Upper lobe of left lung (tissue), 6 donors: ENCODE measurements at places on chromosomes 5 and 9. TPM values are rescaled to one million over a fixed set of nuclear protein-coding genes. Genes with fewer than 3 reads are reported as not detected.

The GABRA6 gene
- total RNA-seq: not detected

The USP20 gene
- 17.3 TPM for total RNA-seq

The SLCO4C1 gene
- 23.0 TPM for total RNA-seq

The DEPDC1B gene
- 0.91 TPM for total RNA-seq

The PDCD1LG2 gene
- total RNA-seq: 10.6 TPM

The SPOUT1 gene
- 57.1 TPM for total RNA-seq

The PCDHA10 gene
- total RNA-seq: 2.1 TPM

- no peak overlapping the region for H3K27ac ChIP-seq
- no peaks in the 10 kb centered on the region for H3K36me3 ChIP-seq
- no peaks in the 10 kb centered on the region for H3K27me3 ChIP-seq
- H3K4me1 ChIP-seq: no peaks in the 10 kb centered on the region
- no peak overlapping the region for H3K4me3 ChIP-seq
These were observed 218.6 kb downstream of the MAN2A1 start for GRCh38 chr5:109908366-109908765.

DNA sequence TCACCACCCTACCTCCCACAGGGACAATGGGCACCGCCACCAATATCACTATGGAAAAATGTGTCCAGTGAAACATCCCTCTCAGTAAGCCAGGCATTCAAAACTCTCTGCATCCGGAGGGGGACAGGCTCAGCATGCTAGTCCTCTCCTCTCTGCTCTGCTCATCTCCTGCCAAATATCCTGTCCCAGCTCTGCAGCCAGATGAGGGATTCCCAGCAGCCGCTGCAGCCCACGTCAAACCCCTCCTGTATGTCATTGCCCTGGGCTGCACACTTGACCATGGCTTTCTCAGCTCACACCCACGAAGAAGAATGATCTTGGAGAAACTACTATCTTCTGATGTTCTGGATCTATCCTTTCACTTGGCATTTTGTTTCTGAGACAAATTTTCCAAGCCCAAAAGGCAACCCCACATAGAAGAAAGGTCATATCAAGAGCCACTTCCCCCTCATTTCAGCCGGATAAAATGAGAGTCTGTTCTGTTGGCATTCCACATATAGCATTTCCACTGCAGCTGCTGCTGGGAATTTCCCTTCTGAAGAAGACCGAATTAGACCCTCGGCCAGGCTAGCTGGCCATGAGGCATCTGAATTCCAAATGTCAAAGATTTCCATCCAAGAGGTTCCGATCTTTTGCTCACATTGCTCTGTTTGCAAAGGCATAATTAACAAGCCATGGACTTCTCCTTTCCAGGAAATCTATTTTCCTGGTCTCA is 338.0 kb downstream of the ACTL7B start:
- DNase-seq: no peak
- H3K4me1 ChIP-seq: no peaks in the 10 kb centered on the region
- H3K4me3 ChIP-seq: no peak overlapping the region
- H3K36me3 ChIP-seq: no peaks in the 10 kb centered on the region
- H3K27me3 ChIP-seq: no peaks in the 10 kb centered on the region

DNA sequence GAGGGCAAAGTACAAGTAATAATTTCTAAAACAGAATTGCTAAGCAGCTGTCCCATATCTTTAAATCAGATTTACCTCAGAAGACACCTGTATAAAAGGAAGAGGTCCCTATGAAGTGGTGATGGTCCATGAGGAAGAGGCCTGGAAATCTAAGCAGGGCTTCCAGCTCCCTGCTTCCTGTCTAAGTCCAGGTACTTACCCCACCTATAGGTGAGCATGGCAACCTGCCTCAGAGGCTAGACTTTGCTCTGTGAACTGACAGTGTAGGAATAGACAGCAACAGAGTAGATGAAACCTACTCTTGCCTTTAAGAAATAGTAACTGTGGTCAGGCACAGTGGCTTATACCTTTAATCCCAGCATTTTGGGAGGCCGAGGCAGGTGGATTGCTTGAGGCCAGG is 55.8 kb upstream of the ARRDC3 start:
- no peak for DNase-seq
- H3K36me3 ChIP-seq: no peaks in the 10 kb centered on the region
- H3K4me1 ChIP-seq: no peaks in the 10 kb centered on the region
- no peaks in the 10 kb centered on the region for H3K27me3 ChIP-seq

GRCh38 chr9:123629531-123629930 is 273.5 kb downstream of the CRB2 start:
- no peaks in the 10 kb centered on the region for H3K27me3 ChIP-seq
- peaks cover 15% of the 10 kb centered on the region for H3K36me3 ChIP-seq
- H3K27ac ChIP-seq: no peak overlapping the region
- DNase-seq: no peak

DNA sequence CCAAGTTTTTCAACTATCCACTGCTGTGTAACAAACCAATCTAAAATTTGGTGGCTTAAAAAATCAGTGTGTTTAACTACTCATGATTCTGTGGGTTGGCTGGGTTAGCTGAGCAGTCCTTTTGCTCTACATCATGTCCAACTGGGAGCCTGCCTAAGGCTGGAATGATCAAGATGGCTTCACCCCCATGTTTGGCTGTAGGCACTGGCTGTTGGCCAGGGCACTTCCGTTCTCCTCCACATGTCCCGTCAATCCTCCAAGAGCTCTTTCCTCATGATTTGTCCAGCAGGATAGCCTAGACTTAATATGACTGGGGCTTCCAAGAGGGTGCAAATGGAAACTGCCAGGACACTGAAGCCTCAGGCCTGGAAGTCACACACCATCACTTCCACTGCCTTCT is 17.0 kb upstream of the TSSK1B start:
- H3K27me3 ChIP-seq: no peaks in the 10 kb centered on the region
- H3K4me3 ChIP-seq: no peak overlapping the region
- no peak overlapping the region for H3K27ac ChIP-seq
- no peaks in the 10 kb centered on the region for H3K4me1 ChIP-seq
- H3K36me3 ChIP-seq: no peaks in the 10 kb centered on the region
- no peak for DNase-seq

GRCh38 chr5:91162534-91163381 is 220.4 kb downstream of the ARRDC3 start:
- no peak for DNase-seq
- peaks cover 14% of the 10 kb centered on the region for H3K4me1 ChIP-seq
- H3K36me3 ChIP-seq: no peaks in the 10 kb centered on the region
- H3K27me3 ChIP-seq: no peaks in the 10 kb centered on the region

GRCh38 chr9:131011274-131012022 is 2.5 kb downstream of the LAMC3 start:
- H3K36me3 ChIP-seq: no peaks in the 10 kb centered on the region
- H3K27ac ChIP-seq: no peak overlapping the region
- H3K4me3 ChIP-seq: no peak overlapping the region
- DNase-seq: no peak

DNA sequence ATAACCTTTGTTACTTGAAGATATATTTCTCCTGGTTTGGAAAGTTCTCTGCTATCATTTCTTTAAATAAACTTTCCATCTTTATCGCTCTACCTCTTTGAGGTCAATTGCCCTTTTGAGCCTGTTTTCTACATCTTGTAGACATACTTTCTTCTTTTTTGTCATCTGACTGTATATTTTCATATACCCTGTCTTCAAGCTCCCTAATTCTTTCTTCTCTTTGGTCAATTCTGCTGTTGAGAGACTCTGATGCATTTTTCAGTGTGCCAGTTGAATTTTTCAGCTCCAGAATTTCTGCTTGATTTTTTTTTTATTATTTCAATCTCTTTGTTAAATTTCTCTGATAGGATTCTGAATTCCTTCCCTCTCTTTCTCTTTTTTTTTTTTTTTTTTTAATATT is 511.2 kb upstream of the GRAMD2B start:
- no peak for DNase-seq
- no peak overlapping the region for H3K4me3 ChIP-seq
- H3K27me3 ChIP-seq: no peaks in the 10 kb centered on the region
- no peaks in the 10 kb centered on the region for H3K36me3 ChIP-seq
- H3K27ac ChIP-seq: no peak overlapping the region
